ENCODE measurements at places on chromosomes 2 and 18.

DNA sequence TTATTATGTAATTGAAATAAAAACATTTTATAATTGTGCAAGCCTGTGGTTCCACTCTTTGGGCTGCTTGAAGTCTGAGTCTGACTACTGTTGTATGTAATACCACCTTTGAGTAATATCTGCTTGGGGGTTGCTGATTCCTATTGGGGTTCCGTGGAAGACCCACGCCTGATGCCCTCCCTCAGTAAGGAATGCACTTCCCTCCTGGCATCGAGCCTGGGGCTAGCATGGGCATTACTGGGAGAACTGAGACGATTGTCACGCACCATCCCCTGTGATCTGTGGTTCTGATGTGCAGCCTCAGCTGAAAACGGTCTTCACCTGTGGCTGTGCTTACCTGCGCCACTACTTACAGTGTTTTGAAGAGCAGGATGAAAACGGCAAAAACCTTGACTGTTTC, 32.7 kb upstream of the RBM44 start:
- DNase-seq = no peak

- peak; percentile 91 for DNase-seq
Observed at GRCh38 chr2:119366649-119367471, at the start of the genes C2orf76 and DBI. TSS of gene C2orf76 (minus strand) at chr2:119366834. CDS start at chr2:119339959, 26,875 bp downstream. TSS of gene DBI (plus strand) at chr2:119366977. CDS start at chr2:119367052, 75 bp downstream.

GRCh38 chr2:10614124-10614523, 75.7 kb downstream of the NOL10 start:
- DNase-seq = no peak

DNA sequence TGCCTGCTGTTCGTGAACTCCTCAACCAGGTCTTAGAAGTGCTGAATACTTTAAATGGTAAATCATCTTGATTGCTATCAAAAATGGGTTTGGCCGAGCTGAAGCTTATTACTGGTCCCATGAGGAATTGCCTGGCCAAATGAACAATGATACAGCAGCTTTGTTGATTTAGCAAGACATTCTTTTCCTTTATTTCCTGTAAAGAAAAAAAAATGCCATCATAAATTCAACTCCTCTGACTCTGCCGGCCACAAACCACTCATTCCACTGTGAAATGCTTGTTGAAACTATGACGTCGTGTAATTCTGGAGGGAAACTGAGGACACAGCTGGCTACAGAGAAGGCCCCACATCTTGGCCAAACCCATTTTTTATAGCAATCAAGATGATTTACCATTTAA, 74.2 kb upstream of the ID2 start:
- DNase-seq = no peak

GRCh38 chr18:58520969-58521368, 107.9 kb downstream of the ALPK2 start:
- no peak for DNase-seq

DNA sequence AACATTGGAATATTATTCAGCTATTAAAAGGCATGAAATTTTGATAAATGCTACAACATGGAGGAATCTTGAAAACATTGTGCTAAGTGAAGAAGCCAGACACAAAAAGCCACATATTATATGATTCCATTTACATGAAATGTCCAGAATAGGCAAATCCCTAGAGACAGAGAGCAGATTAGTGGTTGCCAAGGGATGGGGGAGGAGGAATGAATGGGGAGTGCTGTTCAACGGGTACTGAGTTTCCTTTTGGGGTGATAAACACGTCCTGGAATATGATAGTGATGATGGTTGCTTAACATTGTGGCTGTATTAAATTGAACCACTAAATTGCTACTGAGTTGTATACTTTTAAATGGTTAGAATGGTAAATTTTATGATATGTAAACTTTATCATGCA, 8.9 kb upstream of the TWSG1 start:
- DNase-seq = no peak

DNA sequence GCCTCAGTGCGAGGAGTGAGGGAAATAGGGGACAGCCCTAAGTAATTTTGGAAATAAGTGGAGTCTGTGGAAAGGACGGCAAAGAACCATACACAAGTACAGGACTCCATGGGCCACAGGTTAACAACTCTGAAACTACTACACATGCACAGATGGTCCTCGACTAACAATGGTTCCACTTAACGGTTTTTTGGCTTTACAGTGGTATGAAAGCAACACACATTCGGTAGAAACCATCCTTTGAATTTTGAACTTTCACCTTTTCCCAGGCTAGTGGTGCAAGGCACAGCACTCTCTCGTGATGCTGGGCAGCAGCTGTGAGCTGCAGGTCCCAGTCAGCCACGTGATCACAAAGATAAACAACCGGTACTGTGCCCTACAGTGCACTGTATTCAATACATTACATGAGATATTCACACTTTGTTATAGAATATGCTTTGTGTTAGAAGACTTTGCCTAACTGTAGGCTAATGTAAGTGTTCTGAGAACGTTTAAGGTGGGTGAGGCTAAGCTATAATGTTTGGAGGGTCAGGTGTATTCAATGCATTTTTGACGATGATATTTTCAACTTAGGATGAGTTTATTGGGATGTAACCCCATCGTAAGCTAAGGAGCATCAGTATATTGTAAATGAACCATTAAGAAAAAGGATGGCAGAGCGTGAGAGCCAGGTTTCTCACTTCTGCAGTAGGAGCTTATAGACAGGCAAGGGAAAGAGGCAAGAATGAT, 44.6 kb downstream of the TBC1D8 start:
- DNase-seq = no peak
